ENCODE measurements at places on chromosomes 1 and 21.

DNA sequence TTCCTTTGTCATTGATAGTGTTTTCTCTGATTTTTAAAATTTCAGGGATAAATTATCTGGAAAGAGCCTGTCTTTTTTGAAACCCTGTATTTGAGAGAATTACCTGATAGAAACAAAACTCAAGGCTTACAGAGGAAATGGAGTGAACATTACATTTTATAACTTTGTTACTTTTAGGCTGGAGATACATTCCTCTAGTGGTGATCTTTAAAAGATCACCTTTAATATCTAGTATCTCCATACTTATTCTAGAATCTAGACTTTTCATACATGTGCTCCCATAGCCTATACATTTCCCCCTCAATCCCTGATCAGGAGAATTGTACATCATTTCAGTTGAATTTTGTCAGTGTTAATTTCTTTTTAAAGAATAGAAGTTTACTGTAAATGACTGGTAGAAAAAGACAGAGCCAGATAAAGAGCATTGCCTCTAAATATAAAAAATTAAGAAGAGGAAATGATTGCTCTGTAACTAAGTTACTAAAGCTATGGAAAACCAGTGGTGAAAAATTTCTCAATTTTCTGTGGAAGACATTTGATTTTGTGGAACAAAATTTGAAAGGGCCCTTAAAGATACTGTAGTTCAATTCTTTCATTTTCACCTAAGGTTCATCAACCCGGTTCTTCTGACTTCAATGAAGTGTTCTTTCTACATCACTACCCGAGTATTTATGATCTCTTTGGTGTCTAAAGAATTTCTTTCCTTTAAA is 33.7 kb downstream of the RASAL2 start:
- no peak for DNase-seq

GRCh38 chr1:115976062-115976920 is at the start of gene SLC22A15:
Gene SLC22A15, plus strand, starts transcription at chr1:115976513. Its CDS starts 115 bp downstream, at chr1:115976628.
- DNase-seq: no peak

DNA sequence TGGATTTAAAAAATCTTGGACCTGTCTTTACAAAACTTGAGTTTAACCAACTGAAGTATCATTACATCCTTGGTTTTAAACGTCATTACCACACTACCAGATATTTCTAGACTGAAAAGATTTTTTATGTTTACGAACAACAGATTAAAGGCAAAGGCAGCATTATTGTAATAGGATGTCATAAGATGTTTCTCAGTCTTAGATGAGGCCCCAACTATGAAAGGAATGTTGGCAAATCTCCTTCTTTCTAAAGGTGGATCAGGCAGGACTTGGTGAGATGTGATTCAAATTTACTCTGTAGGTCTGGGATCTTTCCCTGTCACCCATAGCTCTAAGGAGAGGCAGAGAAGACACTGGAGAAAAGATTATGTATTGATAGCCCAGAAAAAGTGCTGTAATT is 417.9 kb downstream of the PTBP2 start:
- no peak for DNase-seq

- DNase-seq: no peak
These were observed 395.6 kb downstream of the SETD4 start for GRCh38 chr21:35664683-35665082.

- DNase-seq: no peak
These were observed 8.1 kb upstream of the PLA2G5 start for GRCh38 chr1:20061866-20062265.

GRCh38 chr1:203178083-203178482 is 2.5 kb upstream of the MYBPH start:
- no peak for DNase-seq

GRCh38 chr1:233606813-233607212 is 7.1 kb upstream of the KCNK1 start:
- DNase-seq: no peak

- DNase-seq: no peak
These were observed 1.9 kb upstream of the TMEM125 start for GRCh38 chr1:43267818-43268425.

DNA sequence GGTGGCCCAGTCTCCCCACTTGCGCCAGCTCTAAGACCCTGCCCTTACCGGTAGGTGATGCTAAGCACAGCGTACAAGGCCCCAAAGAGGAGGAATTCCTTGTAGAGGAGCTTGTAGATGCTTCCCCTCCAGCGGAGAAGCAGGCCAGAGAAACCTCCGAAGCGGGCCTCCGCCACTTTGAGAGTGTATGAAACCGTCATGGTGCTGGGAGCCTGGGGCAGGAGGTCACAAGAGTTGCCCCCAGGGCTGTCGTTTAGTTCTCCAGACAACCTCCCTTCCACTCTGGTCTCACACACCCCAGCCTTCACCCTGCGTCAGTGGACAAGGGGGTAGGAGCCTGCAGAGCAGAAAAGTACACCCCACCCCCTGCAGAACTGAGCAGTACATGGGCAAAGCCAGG is 464 bp downstream of the BEST4 start:
- no peak for DNase-seq

GRCh38 chr1:203796236-203796605 is 798 bp downstream of the ZBED6 start:
- DNase-seq: no peak

DNA sequence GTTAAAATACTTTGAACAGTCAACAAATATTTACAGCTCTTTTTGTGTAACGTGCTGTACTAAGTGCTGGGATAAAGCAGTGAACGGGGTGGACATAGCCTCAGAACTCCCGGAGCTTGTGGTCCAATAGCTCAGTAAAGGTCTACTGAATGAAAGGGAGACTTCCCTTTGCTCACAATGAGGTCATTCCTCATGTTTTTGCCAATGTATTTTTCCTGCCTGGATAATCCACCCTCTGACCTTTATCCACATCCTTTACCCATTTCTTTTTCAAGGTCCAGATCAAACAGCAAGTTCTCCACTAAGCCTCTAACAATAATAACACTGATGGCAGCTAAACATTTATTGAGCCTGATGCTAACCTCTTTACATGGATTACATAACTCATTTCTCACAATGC is 55.9 kb downstream of the LEPR start:
- no peak for DNase-seq

- no peak for DNase-seq
These were observed 113.6 kb upstream of the PPM1J start for GRCh38 chr1:112828716-112829115.

DNA sequence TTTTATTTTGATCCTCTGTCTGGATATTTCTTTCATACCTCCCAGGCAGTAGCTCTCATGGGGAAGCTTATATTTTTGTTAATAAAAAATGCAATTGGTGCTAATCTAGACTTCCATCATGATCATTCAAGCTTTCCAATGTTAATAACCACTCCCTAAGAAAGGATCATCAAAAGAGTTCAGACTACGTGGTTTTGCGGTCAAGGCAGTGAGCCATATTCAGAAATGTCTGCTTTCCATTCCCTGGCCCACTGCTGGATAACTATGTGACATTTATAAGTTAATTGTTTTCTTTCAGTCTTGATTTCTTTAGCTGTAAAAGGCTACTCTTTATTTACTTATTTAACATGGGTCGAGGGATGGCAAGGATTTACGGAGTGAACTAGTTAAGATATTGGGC is 414.6 kb downstream of the LMO4 start:
- no peak for DNase-seq

GRCh38 chr1:116933606-116934515 is 24.1 kb downstream of the PTGFRN start:
- DNase-seq: no peak

GRCh38 chr1:31624309-31624708 is 6.8 kb downstream of the HCRTR1 start:
- DNase-seq: no peak

- no peak for DNase-seq
These were observed 98.7 kb upstream of the RGS1 start for GRCh38 chr1:192476802-192477298.

DNA sequence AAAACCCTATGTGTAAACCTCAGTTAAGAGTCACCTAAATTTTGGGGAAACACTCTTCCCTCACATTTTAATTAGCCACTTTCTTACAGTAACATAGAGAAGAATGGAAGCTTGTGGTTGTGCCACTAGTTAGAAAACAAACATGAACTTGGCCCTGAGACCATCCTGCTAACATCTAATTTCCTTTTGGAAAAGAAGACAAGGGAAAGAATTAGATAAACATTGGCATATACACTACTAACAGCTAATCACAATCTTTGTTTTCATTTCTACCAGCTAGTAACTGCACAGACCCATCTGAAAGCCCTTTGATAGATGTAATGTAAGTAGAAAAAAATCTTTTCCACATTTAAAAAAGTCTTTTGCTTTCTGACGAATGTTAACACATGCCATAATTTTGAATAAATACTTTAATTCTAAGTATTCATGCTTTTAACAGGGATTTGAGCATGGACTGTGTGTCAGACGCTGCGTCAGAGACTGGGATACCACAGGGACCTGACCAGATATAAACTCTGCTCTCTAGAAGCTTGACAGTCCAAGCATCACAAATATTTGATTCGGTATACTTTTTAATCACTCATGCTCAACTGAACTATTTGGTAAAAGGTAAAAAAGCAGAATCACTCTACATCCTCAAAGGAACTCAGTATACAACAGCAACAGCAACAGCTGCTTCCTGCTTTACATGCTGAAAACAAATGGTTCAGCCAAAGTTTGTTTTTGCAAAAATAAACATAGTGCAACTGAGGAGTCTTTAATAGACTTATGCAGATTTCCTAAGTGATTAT is 30.2 kb downstream of the DPH5 start:
- DNase-seq: no peak
